CD4-positive, alpha-beta memory T cell (primary cell): ENCODE measurements at places on chromosomes 7 and 10.

GRCh38 chr10:74227697-74228424 lies 76.8 kb downstream of the ADK start:
- DNase-seq: no peak

DNA sequence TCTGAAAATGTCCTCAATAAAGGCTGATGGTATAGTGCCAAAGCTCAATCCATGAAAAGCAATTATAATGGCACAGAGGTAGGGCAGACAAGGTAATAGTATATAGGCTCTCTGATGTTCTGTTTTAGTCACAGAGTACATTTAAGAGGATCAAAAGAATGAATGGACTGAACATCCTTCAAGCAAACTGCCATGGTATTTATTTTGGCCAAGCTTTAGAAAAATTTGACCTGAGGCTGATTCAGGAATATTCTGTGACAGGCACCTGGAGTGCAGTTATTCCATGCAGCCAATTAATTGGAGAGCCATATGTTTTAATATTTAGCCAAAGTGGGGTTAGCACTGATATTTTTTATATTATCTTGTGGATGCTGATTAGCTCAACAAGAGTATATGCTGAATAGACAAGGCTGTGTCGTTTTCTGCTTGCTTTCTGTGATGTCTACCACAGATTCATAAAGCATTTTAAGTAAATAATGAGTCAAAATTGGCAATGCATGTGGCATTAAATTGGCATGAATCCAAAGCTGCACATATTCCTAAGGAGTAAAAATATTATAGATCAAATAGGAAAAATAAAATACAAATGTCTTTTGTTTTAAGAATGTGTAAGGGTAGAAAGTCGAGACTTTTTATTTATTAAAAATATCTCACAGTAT lies 177.4 kb downstream of the PCLO start:
- no peak for DNase-seq

DNA sequence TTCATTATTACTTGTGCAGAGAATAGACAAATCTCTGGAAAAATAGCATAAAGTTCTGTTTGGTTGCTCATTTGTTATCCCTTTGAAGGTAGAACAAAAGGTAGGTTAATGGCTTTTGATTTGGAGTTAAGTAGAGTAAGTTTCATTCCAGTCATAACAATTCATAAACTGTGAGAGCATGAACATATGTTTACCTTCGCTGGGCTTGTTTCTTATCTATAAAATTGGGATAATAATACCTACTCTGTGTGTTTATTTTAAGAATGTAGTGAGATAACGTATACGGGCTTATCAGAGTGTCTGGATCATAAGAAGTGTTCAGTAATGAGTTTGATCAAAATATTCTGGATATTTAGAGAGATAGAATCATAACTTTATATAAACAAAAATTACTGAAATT lies 155.4 kb downstream of the SEMA3D start:
- DNase-seq: no peak

- DNase-seq: no peak
Measured at GRCh38 chr7:66899552-66900280, 21.3 kb upstream of the TMEM248 start.

GRCh38 chr10:102670871-102671434 lies 26.7 kb downstream of the TRIM8 start:
- no peak for DNase-seq

GRCh38 chr10:79983286-79983909 lies 34.5 kb upstream of the SFTPD start:
- DNase-seq: no peak

- DNase-seq: no peak
Measured at GRCh38 chr7:16471933-16472332, 6.4 kb upstream of the SOSTDC1 start.

GRCh38 chr7:39588416-39588815 lies 22.2 kb downstream of the YAE1 start:
- no peak for DNase-seq

DNA sequence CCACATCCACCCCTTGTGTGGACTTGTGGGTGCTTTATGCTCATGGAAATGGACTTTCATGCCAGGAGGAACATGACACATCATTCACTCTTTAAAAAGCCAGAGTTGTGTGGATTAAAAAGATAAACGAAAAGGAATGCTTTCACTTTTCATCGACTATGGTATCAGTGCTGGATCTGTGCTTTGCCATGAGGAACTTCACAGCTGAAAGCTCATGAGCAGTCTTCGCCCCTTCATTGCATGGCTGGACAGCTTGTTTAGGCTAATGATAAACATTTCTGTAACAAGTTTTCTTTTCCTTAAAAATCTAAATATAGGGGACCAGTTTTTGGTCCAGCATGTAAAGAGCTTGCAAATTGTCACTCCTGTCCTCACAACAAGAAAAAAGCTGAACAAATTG lies 173.6 kb upstream of the NPS start:
- DNase-seq: no peak

- no peak for DNase-seq
Measured at GRCh38 chr7:33509206-33509605, 379.8 kb downstream of the BBS9 start.

GRCh38 chr10:113095419-113096127 lies 145.5 kb downstream of the TCF7L2 start:
- no peak for DNase-seq

- DNase-seq: no peak
Measured at GRCh38 chr10:113381416-113381815, 171.4 kb upstream of the HABP2 start.

DNA sequence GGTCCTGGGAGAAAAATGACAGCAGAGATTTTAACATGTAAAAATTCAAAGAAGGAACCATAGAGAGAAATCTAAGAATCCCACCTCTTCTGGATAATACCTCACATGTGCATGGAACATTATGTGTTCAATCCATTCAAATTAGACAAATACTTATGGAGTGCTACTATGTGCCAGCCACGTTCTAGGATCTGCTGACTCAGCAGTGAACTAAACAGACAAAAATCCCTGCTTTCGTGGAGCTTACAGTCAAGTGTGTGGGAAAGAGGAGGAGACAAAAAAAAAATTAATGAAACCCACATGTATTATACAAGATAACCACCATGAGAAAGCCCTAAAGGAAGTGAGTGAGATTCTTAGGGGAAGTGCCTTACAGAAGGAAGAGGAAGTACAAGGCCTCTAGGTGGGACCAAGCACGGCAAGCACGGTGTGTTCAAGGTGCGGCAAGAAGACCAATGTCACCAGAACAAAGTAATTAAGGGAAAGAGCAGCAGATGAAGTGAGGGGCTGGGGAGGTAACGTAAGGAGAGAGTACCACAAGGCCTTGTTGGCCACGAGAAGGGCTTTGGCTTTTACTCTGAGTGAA lies 71.0 kb downstream of the SLC25A13 start:
- DNase-seq: no peak

- no peak for DNase-seq
Measured at GRCh38 chr7:150732786-150733481, 4.3 kb upstream of the GIMAP5 start.

DNA sequence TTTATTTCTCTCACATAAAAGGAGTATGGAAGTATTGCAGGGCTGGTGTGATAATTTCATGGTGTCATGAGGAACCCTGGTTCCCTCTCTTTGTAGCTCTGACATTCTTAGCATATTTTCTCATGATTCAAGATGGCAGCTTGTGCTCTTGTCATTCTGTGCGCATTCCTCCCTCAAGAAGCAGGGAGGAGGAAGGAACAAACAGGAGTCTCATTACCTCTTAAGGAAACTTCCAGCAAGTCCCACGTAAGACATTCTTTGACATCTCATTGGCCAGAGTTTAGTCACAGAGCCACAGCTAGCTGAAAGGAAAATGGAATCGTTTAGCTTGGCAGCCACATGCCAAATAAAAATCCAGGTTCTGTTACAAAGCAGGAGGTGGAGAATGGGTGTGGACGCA lies 546.8 kb downstream of the LRMDA start:
- DNase-seq: no peak

DNA sequence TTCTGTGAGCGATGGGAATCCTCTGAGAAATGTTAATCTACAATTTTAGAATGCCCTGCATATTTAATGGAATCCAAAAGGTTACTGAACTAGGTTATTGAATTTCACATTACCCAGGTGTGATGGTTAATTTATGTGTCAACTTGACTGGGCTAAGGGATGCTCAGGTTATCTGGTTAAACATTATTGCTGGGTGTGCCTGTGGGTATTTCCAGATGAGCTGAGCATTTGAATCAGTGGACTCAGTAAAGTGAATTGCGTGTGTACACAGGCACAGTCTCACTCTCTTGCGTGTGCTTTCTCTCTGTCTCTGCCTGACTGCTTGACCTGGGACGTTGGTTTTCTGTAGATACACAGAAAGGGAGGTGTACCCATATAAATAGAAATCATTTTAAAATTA lies 21.7 kb downstream of the RNF32 start:
- no peak for DNase-seq

DNA sequence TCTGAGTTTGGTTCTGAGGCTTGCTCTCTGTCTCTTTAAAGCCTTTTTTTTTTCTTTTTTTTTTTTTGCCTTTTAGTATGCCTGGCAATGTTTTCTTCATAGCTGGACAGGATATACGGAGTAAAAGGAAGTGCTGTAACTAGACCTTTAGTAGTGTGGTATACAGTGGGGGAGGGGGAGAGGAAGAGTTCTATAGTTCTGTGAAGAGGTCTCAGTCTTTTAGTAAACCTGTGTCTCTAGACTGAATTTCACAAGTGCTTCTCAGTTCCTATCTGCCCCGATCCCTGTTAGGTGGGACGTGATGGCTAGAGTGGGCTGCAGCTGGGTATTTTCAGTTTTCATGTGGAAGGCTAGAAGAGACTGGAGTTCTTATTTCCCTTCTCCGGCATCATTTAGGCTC lies 3.1 kb upstream of the ABCC2 start:
- DNase-seq: no peak

- DNase-seq: no peak
Measured at GRCh38 chr10:53619671-53620070, 847.1 kb upstream of the MBL2 start.

DNA sequence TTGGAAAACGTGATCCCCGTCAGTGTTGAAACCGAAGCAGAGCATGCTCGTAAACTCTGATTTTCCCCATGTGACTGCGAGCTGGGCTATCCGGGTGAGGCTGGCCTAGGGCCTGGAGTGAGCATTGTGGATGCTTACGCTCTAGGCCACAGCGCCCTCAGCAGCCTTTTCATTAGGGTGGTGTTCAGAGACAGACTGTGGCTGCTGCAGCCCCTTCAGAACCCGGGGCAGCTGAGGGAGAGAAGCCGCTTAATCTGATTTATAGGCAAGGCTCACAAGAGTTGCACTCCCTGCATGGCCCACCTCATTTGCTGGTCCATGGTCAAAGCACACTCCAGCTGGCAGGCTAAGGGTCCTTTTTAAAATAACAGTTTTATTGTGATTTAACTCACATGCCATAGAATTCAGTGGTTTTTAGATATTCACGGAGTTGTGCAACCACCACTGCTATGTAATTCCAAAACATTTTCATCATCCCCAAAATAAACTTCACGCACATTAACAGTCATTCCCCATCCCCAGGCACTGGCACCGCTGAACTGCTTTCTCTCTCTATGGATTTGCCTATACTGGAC lies 72.5 kb downstream of the SYPL1 start:
- DNase-seq: no peak

DNA sequence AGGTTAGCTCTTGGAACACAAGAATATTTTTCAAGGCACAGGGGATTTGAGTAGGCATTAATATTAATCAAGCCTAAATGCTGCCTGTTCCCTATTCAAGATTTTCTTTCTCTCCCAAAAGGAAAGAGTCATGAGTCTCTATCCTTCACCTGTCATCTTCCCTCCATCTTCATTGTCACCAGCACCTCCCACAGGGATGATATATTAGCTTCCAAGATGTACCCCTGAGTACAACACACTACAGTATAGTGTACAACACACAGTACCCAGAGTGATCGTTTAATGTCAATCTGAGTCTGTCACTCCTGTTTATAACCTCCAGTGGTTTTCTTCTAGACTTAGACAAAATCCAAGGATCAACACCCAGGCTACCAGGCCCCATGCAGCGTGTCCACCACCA lies 50.1 kb downstream of the FAM13C start:
- no peak for DNase-seq

DNA sequence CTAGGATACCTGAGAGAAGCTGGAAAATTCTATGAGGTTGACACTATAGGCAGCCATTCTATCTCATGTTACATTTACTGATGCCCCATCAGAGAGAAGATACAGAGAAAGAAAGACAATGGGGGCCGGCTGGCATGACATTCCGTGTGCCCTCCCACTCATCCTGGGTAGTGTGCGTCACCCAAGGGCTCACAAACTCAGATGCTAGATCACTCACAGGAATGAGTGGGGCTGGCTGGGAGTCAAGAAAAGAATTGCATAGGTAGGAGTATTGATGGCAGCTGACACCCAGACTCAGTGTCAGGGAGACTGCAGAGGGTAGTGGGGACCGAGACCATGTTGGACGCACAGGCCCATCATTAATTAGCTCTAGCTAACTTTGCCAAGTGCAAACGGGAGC lies 1113.5 kb upstream of the AUTS2 start:
- no peak for DNase-seq

DNA sequence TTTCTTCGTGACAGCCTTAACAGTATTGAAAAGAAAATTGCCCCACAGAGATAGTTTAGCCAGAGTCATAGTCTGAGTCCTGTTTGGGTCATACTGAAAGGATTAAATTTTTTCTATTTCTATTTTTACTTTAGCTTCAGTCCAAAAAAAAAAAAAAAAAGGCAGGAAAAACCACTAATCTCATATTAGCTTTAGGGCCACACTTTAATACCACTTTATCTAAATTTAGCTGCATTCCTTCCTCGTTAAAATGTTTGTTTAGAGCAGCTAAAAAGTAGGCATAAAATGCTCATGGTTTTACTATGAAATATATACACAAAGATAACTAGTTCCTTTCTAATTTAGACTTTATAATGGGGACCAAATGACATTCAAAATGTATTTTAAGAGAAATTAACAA lies 216.5 kb upstream of the TMEM196 start:
- DNase-seq: no peak

GRCh38 chr7:4682621-4683042 lies 537 bp downstream of the FOXK1 start:
- peak; percentile 58 for DNase-seq

- DNase-seq: no peak
Measured at GRCh38 chr7:54725255-54725654, 33.8 kb downstream of the SEC61G start.

DNA sequence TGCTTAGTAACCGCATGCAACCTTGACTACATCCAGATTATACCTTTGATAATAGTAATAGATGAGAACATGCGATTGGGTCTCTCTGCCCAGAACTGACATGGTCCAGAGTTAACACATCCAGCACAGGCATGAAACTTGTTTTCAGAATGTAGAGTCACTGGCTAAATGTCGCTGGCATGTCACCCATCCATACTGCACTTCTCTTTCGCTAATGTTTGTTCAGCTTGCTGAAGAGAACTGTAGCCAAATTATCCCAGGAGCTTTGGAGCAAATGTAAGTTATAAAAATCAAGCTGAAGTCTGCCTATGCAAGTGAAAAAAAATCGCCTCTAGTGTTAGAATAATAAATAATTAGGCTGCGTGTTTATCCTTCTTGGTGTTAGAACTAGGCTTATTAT lies 98.2 kb downstream of the PRTFDC1 start:
- DNase-seq: no peak
